ENCODE measurements at places on chromosomes 2 and 18.

GRCh38 chr2:60351321-60351720, 202.1 kb downstream of the BCL11A start:
- DNase-seq: no peak

DNA sequence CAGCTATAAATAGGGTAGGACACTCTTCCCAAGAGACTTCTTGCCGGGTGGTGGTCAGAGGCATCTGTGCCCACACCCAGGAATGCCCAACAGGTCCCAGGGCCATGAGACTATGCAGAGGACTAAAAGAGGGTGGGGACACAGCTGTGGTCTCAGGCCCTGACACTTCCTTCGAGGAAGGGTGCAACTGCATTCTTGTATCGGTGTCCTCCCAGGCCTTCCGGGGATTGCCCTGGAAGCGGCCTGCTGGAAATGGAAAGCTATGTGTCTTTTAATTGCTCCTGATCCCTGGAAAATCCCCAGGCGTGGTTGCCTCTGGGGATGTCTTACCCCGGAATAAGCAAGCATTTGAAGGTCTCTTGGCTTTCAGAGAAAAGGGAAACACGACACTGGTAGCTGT, 176.7 kb downstream of the SOX11 start:
- no peak for DNase-seq

DNA sequence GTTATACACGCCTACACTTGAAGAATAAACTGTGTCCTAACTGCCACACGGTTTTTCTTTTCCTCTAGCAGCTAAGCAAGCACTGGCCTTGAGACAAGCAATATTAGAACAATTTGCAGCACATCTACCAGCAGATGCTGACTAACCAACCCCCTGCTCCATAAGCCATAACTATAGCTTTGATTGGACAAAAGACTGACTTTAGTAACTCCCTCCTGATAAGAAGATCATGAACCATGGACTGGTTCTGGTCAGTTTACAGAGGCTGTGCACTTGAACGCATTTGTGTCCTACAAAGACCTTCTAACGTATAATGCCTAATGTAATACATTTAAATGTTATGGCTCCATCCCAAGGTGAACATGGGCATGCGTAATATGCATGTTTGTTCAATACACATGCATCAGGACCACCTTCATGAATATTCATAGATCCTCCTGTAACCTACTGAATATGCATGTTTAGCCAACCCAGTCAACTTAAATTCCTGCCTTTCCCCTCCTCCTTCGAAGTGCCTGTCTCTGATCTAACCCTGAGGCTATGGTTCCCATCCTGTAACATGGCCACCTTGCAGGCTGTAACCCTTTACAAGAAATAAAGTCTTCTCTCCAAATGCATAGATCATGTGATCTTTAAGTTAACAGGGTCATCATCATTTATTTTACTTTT, 26.5 kb downstream of the SLC4A5 start:
- DNase-seq: no peak

- no peak for DNase-seq
Measured at GRCh38 chr2:1749489-1750119, 5.3 kb upstream of the PXDN start.

- DNase-seq: no peak
Measured at GRCh38 chr2:151819920-151820319, 8.3 kb downstream of the ARL5A start.

- DNase-seq: no peak
Measured at GRCh38 chr2:196315388-196316049, 144.1 kb upstream of the STK17B start.

All from putamen (tissue), 1 donor.